ENCODE measurements at places on chromosomes 16 and 17.

DNA sequence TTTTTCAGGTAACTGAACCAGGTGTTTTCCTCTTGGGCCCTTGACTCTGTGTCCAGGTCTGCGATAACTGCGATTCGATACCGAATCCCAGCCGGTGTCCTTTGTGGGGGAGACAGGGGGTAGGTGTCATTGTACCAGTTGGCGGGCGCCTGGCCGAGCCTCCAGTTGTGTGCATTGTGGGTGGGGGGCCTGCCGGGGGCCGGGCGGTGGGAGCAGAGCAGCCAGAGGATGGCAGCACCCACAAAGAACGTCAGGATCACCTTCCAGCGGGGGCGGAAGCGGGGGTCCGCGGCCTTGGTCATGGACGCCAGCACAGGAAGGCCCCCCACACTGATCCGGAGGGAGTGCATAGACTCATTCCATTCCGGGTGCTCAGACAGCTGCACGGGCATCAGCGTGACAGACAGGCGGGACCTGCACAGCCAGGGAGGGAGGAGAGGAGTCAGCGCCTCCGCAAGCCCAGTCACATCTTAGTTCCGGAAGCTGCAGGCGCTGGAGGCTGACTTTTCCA is 12.3 kb downstream of the CANT1 start:
- DNase-seq = no peak

GRCh38 chr17:42937712-42938596 is 26.3 kb downstream of the AARSD1 start:
- no peak for DNase-seq

- peak; percentile 47 for DNase-seq
These were observed 5.8 kb upstream of the KIFC3 start for GRCh38 chr16:57807968-57808528.

DNA sequence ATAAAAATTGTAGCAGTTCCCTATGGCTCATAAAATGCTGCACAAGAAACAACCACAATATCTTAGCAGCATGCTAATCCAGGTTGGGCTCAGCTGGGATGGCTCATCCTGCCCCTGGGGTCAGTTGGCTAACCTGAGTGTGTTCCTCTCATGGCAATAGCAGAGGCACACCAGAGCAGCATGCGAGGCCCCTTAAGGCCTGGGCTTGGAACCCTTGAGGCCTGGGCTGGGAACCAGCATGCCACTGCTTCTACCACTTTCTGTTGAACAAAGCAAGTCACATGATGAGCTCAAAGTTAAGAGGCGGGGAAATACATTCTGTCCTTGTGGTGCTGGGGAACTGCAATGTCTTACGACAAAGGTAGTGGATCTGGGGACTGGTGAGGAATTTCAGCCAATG is 154.4 kb upstream of the FOXF1 start:
- no peak for DNase-seq

DNA sequence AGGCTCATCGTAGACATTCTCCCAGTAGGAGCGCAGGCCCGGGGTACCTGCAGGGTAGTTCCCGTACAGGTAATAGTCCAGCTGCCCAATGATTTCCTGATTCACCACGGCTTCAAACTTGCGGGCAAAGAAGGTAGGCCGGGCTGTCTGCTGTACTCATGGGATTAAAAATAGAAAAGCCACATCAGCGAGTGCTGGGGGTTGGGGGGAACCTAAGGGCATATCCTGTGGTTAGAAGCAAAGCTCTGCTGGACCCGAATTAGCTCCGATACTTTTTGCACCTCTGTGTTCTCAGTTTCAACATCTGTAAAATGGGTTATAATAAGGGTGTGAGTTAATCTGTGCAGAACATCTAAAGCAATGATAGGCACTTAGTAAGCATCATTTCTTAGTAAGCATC is 336.2 kb downstream of the XYLT1 start:
- no peak for DNase-seq

- DNase-seq = no peak
These were observed 20.8 kb downstream of the MYO18A start for GRCh38 chr17:29159306-29159860.

DNA sequence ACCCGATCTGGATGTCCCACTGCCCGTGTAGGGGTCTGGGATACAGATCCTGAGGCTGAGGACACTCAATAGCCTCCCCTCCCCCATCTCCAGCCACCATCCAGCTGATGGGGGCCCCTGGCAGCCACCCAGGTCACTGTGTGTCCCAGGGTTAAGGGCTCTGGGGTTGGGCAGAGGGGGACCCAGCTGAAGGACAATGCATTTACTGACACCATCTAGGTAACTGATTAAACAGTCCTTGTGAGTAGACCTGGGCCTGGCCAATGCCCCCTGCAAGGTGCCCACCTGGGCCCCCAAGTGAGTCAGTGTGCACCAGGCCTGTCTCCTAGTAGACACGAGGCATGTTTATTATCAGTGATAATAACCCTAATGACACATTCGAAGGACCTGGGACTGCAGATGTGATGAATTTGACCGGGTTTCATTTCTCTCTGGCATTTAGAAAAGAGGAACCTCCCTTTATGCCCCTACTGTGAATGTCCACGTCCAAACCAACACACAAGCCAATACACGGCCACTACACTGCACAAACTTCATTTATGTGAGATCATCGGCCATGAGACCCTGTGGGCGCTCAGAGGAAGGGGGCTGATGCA is 261.9 kb upstream of the FOXF1 start:
- DNase-seq = no peak

- no peak for DNase-seq
These were observed 946 bp downstream of the OSGIN1 start for GRCh38 chr16:83953796-83954576.

DNA sequence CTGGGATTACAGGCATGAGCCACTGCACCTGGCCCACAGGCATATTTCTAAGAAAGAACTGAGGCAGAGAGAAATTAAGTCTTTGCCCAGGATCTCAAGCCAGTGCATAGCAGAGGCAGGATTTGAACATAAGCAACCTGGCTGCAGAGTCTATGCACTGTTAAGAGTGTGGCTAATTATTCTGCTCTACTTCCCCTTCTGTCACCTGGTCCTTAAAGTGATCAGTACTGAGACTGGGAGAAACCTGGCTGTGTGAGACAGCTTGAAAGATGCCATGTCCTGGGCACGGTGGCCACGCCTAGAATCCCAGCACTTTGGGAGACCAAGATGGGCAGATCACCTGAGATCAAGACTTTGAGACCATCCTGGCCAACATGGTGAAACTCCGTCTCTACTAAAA is 58.1 kb downstream of the IQCK start:
- DNase-seq = no peak

DNA sequence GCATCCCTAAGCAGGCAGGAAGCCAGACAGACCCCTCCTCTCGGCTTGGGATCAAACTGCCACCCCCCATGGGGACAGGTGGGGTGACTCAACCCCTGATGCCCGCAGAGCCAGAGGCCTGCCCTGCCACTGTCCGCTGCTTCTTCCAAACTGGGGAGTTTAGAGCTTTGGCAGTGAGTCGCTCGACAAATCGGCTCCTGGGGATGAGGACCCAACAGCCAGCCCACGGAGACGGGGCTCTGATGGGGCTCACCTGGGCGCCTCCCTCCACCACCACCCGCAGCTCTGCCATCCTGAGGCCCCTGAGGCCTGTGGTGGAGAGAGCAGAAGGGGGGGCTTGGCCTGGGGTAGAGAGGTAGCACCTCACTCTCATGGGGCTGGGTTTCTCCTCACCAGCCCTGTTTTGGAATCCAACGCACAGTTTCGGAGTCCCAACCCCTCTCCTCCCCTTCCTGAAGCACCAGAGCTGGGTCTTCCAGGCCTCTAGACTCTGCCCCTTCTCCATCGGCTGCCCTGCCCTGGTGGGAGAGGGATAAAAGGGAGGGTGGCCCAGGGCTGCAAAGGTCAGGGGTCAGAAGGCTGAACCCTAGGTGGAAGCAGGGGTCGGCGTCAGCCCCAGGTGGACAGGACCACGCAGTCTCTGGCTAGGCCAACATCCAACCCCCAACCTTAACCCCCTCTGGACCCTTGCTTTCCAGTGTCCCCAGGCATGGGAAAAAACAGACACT is 5.8 kb downstream of the PRSS22 start:
- DNase-seq = no peak

DNA sequence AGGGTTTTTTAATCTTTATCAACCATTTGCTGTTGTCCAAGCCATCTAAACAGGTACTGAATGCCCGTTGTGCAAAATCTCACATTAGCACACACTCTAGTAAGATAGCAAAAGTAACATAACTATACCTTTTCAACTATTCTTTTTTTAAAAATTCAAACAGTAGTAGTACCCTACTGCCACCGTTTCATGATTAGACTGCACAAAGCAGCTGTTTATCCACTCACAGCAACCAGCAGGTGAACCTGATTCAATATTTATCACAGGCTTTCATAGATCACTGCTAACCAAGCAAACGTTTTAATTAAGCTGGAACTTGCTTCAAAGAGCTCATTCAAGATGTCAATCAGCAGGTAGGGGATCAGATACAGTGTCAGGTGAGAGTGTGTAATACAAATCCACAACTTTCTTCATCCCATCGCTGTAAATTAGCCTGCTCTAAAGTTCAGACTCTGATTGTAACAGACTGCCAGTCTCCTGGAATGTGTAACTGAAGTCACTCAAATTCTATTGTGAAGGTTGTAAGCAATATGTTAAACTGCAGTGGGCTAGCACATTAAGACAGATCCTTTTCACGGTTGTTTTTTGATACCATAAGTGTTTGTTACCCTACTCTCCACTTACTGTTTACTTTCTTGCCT is 47.3 kb downstream of the BRIP1 start:
- no peak for DNase-seq

GRCh38 chr16:3149630-3150345 is 15.0 kb downstream of the ZNF213 start:
- no peak for DNase-seq

- DNase-seq = no peak
These were observed 1.6 kb downstream of the AHSP start for GRCh38 chr16:31529108-31529936.

DNA sequence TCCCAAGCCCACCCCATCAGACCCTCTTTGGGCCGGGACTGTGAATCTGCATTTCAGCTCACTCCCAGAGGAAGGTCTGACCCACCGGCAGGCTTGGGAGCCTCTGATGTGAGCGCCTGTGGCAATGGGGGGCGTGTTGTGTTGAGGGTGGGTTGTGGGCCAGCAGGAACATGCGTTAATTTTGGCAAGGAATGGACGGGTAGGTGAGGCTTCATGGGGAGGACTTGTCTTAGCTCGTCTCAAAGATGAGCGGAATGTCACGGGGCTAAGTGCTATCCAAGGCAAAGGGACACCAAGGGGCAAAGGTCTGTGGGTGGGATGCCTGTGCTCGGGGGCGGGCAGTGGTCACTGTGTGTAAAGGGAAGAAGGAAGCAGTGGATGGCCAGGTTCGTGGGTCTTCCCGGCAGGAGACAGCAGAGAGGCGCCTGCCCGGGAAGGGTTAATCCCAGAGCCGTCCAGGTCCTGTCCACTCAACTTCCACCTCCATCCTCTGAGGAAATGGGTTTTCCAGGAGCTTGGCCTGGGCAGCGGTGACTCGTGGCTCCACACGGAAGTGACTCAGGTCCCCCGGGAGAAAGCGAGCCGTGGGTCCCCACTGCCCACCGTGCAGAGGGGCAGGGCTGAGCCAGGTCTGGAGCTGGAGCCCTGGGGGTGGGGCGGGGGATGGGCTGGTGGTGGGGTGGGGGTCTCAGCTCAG is 17.4 kb downstream of the ADGRG1 start:
- DNase-seq = no peak

DNA sequence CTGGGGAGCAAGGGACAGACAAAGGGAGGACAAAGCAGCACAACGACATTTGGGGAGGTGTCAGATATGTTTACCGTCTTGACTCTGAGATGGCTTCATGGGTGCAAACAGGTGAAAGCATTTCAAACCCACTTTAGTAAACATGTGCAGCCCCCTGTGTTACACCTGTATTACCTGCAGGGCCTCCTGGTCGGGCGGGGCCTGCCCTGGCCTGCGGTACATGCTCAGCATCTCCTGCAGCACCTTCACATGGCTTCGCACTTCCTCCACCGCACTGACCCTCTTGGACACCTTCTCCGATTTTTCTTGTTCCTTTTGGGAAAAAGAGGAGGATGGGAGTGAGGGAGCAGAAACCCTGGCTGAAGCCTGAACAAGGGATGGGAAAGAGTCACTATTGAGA is 24.5 kb downstream of the GGA2 start:
- DNase-seq = no peak

- DNase-seq = no peak
These were observed 15.7 kb upstream of the MTSS2 start for GRCh38 chr16:70701596-70701995.

GRCh38 chr17:27430882-27431491 is 25.3 kb upstream of the KSR1 start:
- no peak for DNase-seq

DNA sequence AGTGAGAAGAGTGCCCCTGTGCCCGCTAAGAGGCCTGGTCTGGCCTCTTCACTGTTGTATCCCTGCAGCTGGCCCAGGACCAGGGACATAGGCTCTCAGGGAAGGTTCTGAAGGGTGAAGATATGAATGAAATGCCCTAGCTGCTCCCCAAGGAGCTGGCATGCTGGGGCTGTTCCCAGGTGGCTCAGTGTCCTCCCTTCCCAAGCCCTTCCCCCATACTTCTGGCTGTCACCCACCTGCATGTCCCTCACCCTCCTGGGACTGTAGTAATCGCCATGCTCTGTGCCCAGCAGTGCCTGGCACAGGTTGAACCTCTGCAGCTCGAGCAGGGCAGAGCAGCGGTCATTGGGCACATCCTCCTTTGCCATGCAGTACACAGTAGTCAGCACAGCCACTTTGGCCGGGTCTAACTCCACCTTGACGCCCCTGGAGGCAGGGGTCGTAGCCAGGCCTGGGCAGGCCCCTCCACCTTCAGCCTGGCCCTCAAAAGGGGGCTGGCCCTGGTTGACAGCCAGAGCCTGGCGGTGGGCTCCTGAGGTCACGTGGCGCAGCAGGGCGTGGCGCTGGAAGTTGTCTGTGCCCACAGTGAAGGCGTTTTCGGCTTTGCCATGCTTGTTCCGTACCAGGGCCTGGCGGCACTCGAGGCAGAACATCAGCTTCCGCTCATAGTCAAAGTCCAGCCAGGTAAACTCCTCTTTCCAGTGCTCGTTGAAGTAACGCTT is 7.6 kb downstream of the C17orf113 start:
- no peak for DNase-seq

- DNase-seq = peak; percentile 39
These were observed 10.5 kb upstream of the TEKT3 start for GRCh38 chr17:15351925-15352324.

DNA sequence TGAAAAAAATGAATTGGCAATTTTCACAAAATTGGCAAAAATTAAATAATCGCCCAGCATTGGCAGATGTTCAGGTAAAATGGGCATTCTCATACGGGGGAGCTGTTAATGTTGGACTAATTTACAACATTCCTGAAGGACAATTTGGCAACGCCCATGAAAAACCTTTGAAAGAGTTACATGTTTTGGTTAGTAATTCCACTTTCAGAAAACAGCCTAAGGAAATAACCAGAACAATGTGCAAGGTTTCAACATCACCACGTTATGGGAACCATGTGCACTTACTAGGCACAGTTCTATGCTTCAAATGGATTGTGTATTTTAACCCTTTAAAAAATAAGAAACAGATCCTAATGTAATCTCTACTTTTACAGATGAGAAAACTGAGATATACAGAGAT is 62.7 kb downstream of the CDYL2 start:
- no peak for DNase-seq

GRCh38 chr17:33989361-33990148 is 265.5 kb upstream of the CCL2 start:
- DNase-seq = no peak

Data from AG04450 (cell line).